ENCODE measurements at places on chromosomes 13 and 19. TPM values are rescaled to one million over a fixed set of nuclear protein-coding genes. Genes with fewer than 3 reads are reported as not detected.

- DNase-seq: no peak
Measured at GRCh38 chr13:22232186-22232585, 561.3 kb downstream of the FGF9 start.

DNA sequence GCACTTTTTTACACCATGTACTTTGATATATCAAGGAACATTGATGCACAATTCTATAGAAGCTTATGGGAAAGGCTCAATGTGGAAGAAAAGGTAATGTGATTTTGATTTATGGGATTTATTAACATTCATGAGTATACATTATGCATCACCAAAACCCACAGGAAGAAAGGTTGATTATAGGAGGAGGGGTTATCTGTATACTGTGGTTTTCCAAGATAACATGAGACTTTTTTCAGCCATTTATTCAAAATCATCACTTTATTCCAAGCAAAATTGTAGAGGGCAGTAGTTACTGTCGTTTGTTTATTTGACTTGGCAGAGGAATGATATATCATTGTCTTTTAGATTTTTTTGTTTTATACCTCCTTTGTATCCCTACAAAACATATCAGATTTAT is 54.9 kb downstream of the WDFY2 start:
- no peak for DNase-seq

SYCN gene
- not detected for total RNA-seq

GRCh38 chr19:35991731-35992450 is 3.1 kb upstream of the SDHAF1 start:
- no peak for DNase-seq

GRCh38 chr13:106100171-106100919 is 435.1 kb downstream of the EFNB2 start:
- DNase-seq: peak; percentile 98

- DNase-seq: no peak
Measured at GRCh38 chr13:50037788-50038187, 22.5 kb downstream of the KCNRG start.

KCNN1 gene
- not detected for total RNA-seq

GRCh38 chr13:44401577-44401976 is 28.0 kb downstream of the SERP2 start:
- DNase-seq: no peak

DNA sequence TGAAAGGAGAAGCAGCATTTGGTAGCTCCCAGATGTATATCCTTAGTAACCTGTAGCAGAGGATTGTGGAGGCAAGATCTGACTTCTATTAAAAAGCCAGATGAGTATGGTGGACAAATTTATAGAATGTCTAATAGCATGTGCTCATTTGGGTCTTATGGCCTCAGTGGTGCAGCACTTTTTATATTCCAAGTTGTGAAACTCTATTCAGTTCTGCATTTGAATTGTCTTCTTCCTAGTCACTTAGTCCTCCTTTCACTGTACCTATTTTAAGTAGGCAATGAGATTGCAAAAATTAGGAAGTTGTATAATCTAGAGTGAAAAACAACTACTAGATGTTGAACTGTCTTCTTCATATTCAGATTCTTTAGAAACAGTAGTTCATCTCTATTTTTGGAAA is 412.5 kb upstream of the PCDH9 start:
- no peak for DNase-seq

DNA sequence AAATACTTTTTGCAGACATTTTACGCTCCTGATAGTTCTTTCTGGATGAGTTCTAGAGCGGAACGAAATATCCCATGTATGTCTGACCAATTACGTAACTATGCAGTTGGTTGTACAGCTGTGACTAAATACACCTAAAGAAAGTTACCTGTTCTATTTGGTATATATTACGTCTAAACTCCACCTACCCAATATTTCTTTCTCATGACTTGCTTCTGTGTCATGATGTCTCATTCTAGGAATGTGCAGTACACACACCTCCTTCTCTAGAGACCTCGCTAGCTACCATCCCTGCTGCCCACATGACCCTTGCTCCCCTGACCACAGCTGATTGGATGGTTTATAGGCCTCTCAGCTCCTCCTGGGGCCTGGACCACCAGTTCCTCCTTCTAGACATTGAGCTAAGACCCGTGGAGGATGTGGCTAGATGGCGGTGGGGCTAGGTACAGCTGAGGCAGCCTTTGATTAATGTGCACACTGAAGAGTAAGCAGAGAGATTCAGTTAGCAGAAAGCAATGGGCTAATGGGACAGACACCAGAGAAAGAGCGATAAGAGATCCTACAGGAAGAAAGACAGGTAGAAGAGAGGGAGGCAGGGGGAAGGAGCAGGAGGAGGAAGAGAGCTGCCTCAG is 422.1 kb downstream of the COG6 start:
- no peak for DNase-seq

DNA sequence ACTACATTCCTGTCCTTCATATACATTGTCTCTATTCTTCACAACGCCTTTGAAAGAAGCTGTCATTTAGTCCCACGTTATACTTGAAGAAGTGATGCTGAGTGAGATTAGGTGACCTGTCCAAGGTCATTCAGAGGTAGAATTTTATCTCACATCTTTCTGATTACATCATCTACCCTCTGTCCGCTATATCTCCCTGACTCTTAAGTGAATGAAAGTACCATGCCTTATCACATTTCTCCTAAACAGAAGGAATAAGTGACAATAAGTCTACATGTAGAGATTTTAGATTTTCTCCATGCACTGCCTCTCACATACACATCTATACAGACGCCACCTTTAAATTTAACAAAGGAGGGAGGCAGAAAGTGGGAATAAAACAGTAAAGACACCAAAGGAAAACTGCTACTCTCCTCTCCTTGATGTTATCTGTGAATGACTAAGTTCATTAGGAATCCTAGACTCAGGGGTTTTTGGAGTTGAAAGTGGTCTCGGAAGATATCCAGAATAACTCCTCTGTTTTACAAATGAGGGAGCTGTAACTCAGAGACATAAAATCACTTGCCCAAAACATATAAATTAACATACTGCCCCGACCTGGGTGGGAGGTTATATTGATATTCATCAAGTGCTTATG is 4.9 kb upstream of the CLDN10 start:
- DNase-seq: no peak

- no peak for DNase-seq
Measured at GRCh38 chr13:112229992-112230872, 145.9 kb upstream of the SPACA7 start.

IL12RB1 gene
- total RNA-seq: not detected

DNA sequence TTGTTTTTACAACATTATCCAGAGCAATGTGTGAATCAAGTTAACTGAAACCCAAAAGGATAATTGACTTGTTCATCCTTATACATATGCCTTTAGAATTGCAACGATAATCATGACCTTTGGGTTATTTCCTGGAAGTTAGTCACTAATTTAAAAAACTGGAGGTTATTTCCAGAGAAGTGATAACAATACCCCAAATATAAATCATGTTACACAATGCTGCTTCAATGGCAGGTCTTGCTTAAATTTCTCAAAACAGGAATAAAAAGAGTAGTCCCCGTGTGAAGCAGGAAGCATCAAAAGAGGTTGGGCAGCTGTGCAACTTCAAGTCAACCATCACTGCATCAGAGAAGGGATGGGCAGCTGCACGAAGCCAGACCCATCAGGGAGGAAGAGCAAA is 134.4 kb downstream of the EFNB2 start:
- DNase-seq: no peak

- no peak for DNase-seq
Measured at GRCh38 chr19:13823901-13824300, 28.7 kb downstream of the ZSWIM4 start.

GRCh38 chr13:51927129-51927528 is 65.4 kb downstream of the CCDC70 start:
- DNase-seq: peak; percentile 3

- DNase-seq: no peak
Measured at GRCh38 chr19:1862068-1862423, 1.3 kb downstream of the KLF16 start.

NLRP4 gene
- not detected for total RNA-seq

S1PR5 gene
- total RNA-seq: 0.57 TPM

DNA sequence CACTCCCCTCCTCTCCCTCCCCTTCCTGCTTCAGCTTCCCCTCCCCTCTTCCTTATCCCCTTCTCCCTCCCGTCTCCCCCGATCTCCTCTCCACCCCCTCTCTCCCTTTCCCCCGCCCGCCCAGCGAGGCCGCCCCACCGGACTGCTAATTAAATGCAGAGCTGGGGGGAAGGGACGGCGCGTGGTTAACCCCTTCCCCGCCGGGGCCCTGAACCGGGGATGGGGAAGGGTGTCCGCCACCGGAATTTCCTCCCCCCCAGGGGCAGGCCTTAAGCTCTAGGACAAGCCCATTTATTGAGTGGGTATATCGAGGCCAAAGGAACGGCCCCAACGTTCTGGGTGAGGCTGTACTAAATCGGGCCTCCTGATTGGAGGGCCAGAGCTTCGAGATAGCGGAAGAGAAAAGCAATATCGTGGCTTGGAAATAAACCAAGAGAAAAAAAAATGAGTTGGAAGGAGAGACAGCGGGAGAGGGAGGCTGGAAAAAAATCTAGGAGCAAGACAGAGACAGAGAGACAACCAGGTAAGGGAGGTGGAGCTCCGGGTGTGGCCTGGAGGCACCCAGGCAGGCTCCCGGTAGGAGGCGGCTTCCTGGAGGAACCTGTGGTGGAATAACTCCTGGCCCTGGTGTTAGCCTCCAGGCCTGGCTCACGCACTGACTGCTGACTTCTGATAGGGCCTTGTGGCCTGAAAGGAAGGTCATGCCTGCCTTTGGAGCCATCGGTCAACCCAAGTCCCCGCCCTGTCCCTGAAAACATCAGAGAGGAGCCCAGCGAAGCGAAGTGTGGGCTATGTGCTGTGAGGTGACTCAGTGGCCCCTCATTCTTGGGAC is 11.6 kb upstream of the JUND start:
- DNase-seq: peak; percentile 95

- DNase-seq: no peak
Measured at GRCh38 chr13:22837980-22838647, 342.7 kb upstream of the SGCG start.

DNA sequence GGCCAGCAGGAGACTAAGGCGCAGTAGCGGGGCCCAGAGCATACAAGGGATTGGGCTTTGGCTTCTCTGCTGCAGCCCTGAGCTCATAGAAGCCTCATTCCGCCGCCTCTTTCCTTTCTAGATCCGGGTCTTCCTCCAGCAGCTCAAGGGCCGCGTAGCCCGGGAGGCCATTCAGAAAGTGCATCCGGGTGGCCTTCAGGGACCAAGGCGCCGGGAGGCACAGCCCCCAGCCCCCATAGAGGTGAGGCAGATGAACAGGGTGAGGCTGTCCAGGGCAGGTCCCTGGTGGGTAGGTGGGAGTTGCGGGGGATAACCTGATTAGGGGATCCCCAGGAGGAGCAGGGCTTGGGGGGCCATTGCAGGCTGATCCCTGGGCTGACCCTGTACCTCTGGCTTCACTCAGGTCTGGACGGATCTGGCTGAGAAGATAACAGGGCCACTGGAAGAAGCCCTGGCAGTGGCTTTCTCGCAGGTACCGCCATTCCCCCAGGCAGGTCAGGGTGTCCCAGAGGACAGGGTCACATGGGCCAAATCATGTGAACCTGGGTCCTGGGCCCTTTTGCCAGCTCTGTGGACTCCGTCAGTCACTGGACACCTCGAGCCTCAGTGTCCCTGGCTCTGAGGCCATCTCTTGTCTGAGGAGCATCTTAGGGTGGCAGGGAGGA is 1.3 kb downstream of the SNAPC2 start:
- DNase-seq: no peak

DNA sequence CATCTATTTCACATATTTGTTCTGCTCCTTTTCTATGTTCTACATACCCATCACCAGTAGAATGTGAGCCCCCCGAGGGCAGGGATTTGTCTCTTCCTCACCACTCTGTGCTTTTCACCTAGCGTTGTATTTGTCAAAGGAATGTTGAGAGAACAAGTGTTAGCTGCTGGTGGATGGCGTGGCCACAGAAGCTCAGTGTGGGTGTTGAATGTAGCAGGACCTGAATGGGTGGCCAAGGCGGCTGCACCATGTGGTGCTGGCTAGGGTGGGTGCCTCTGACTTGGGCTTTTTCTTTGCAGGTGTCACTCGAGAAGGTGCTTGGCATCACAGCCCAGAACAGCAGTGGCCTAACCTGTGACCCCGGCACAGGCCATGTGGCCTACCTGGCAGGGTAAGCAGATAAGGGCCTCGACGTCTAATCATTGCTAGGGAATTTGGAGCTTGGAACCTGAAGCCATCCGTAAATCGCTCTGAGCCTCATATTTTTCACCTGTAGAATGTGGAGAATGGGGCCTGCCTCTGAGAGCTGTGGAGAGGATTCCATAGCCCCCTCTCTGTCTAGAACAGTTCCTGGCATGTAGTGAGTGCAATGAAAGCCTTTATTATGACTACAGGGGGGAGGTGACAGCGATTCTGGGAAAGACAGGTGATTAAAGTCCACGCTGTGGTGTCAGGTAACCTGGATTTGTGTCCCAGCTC is 3.9 kb downstream of the WDR62 start:
- DNase-seq: peak; percentile 34

DNA sequence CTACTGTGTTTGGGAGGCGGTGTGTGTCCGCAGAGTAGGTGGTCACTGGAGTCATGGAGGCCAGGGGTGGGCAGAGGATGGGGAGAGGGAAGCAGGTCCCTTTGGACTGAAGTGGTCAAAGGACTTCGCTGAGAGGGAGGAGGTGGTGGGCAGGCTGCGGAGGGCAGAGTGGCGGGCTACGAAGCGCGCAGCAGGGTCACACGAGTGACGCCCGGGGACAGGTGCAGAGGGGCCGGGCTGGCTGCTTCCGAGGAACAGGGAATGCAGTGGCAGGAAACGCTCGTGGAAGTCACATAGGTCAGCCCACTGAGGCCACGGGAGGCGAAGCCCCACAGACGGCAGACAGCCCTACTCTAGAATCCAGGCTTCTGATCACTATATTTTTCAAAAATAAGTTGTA is 111.5 kb downstream of the URI1 start:
- DNase-seq: no peak

DNA sequence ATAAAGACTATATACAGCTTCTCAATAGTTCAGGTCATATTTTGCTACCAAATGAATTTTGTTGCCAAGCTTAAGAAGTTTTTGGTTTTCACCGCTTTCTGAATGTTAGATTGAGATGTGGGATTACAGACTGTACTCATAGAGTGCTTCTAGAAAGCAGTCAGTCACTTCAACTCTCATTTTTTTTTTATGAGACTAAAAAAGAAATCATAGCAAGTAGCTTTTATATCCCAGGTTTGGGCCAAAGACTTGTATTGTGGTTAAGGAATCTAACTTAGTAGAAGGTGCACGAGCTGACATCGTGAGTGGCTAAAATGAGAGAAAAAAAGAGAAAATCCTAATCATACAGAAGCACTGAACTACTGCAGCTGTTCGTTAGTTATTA is 2.2 kb upstream of the USPL1 start:
- DNase-seq: no peak

- no peak for DNase-seq
Measured at GRCh38 chr13:48961379-48961778, 14.3 kb upstream of the FNDC3A start.

ZNF578 gene
- not detected for total RNA-seq

DNA sequence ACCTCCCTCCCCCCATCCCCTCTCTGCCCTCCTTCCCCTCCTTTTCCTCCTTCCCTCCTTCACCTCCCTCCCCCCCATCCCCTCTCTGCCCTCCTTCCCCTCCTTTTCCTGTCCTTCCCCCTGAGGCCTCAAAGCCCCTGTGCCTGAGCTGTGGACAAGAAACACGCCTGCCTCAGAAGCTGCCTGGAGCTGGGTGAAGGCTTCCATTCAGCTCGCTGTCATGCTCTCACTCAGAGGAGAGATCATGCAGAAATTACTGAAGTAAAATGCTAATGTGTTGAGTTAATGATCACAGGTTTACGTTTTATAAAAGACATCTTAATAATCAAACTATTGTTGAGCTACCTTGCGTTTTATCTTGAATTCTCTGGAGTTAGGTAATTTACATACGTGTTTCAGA is 114.5 kb downstream of the ATP11A start:
- no peak for DNase-seq

- no peak for DNase-seq
Measured at GRCh38 chr13:77565635-77566034, 30.1 kb downstream of the SCEL start.

All from Caco-2 (cell line).